Mesothelial cell of epicardium (in vitro differentiated cells): ENCODE measurements at places on chromosomes 2 and 18.

GRCh38 chr2:101617796-101618195 is 79.7 kb upstream of the MAP4K4 start:
- DNase-seq = no peak
- no peaks in the 10 kb centered on the region for H3K36me3 ChIP-seq
- no peaks in the 10 kb centered on the region for H3K27me3 ChIP-seq
- peaks cover 15% of the 10 kb centered on the region for H3K4me1 ChIP-seq

GRCh38 chr18:41073372-41073954 is 881.6 kb upstream of the PIK3C3 start:
- H3K4me1 ChIP-seq = peaks cover 46% of the 10 kb centered on the region
- no peak overlapping the region for H3K27ac ChIP-seq
- H3K27me3 ChIP-seq = no peaks in the 10 kb centered on the region
- no peak overlapping the region for H3K4me3 ChIP-seq
- H3K36me3 ChIP-seq = no peaks in the 10 kb centered on the region

DNA sequence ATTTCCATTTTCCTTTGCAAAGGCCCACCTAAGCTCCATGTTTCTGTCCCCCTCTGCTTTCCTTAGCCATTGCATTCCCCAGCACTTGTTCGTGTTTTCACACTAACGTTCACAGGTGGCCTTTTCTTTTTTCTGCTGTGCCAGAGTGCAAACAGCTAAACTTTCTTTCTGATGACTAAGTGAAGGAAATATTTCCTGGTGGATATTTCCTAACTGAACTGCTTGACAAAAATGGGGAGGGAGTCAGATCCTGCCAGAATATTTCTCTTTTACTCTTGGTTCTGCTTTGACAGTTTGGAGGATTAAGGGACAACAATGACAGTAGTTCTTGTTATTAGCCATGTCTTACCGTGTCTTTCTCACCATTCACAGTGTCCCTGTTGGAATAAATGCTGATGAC is 344.0 kb downstream of the ARHGAP15 start:
- no peaks in the 10 kb centered on the region for H3K36me3 ChIP-seq
- H3K27me3 ChIP-seq = no peaks in the 10 kb centered on the region
- no peak for DNase-seq
- no peak overlapping the region for H3K4me3 ChIP-seq

DNA sequence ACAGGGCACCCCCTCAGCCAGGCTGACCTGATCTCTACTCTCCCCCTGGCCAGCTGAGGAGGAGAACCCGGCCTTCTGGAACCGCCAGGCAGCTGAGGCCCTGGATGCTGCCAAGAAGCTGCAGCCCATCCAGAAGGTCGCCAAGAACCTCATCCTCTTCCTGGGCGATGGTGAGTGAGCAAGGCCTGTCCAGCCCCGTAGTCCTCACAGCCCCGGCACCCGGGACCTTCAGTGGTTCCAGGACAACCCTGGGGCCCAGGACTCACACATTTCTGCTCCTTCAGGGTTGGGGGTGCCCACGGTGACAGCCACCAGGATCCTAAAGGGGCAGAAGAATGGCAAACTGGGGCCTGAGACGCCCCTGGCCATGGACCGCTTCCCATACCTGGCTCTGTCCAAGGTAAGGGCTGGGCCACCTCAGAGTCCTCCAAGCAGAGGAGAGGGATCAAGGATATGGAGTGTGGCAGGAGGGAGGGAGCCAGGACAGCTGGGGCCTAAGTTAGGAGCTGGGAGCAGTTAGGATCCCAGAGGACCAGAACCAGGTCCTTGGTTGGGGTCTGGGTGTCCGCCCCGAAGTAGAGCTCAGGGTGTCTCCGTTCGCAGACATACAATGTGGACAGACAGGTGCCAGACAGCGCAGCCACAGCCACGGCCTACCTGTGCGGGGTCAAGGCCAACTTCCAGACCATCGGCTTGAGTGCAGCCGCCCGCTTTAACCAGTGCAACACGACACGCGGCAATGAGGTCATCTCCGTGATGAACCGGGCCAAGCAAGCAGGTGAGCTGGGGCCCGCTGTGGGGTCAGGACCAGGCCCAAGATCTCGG is 555 bp downstream of the ALPI start:
- H3K4me3 ChIP-seq = no peak overlapping the region
- H3K36me3 ChIP-seq = no peaks in the 10 kb centered on the region
- no peak overlapping the region for H3K27ac ChIP-seq
- H3K4me1 ChIP-seq = peaks cover 5% of the 10 kb centered on the region

DNA sequence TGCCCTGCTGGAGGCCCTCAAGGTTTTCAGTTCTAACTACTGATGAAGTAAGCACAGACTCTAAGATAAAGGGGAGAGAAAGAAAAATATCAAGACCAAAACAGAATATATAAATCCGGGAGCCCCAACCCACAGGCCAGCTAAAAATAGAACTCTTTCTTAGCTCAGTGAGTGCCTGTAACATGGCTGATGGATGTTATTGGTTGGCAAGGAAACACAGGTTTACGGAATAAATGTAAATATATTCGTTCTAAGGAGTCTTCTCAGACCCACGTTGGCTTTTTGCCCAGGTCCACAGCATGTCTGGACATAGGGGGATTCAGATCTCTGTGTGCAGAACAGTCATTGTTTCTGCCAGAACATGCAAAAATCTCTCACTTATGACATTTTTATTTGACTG is 139.0 kb upstream of the SERPINE2 start:
- no peak overlapping the region for H3K4me3 ChIP-seq
- H3K27ac ChIP-seq = peak overlapping the region; percentile 81
- DNase-seq = peak; percentile 31
- H3K36me3 ChIP-seq = no peaks in the 10 kb centered on the region
- H3K27me3 ChIP-seq = no peaks in the 10 kb centered on the region

GRCh38 chr2:148590612-148591011 is 53.9 kb upstream of the EPC2 start:
- no peak overlapping the region for H3K4me3 ChIP-seq
- no peak for DNase-seq
- H3K27me3 ChIP-seq = no peaks in the 10 kb centered on the region
- H3K4me1 ChIP-seq = peaks cover 8% of the 10 kb centered on the region
- H3K27ac ChIP-seq = no peak overlapping the region
- no peaks in the 10 kb centered on the region for H3K36me3 ChIP-seq

DNA sequence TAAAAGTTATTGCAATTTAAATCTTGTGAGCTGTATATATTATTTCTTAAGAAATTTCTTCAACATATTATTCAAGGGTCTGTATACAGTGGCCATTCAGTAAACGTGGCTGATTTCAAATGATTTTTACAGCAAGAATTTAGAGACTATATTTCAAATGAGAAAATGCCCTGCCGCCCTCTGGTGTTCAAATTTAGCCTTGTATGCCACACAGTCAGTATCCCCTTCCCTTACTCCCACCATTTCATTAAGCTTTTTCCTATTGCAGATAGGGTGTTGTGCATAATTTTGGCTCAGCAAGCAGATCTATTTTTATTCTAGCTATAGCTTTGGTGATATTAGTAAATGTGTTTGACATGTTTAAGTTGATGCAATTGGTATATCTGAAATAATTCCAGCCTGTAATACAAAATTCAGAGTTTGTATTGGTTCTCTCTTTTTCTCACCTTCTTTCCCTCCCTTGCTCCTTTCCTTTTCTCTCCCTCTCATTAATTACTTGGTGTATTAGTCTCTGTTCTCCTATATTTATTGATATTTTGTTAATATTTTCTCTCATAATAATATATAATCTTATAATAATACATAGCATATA is 22.8 kb upstream of the SCN7A start:
- peaks cover 3% of the 10 kb centered on the region for H3K27me3 ChIP-seq
- no peaks in the 10 kb centered on the region for H3K36me3 ChIP-seq
- no peak overlapping the region for H3K4me3 ChIP-seq
- DNase-seq = no peak
- no peak overlapping the region for H3K27ac ChIP-seq
- peaks cover 10% of the 10 kb centered on the region for H3K4me1 ChIP-seq

- no peak for DNase-seq
- H3K4me1 ChIP-seq = no peaks in the 10 kb centered on the region
- no peak overlapping the region for H3K27ac ChIP-seq
- H3K36me3 ChIP-seq = no peaks in the 10 kb centered on the region
Measured at GRCh38 chr2:185241556-185241955, 497.0 kb upstream of the FSIP2 start.

GRCh38 chr2:163252199-163252598 is 413.6 kb upstream of the KCNH7 start:
- H3K4me1 ChIP-seq = no peaks in the 10 kb centered on the region
- H3K4me3 ChIP-seq = no peak overlapping the region
- no peaks in the 10 kb centered on the region for H3K27me3 ChIP-seq
- no peak overlapping the region for H3K27ac ChIP-seq
- no peak for DNase-seq
- no peaks in the 10 kb centered on the region for H3K36me3 ChIP-seq

DNA sequence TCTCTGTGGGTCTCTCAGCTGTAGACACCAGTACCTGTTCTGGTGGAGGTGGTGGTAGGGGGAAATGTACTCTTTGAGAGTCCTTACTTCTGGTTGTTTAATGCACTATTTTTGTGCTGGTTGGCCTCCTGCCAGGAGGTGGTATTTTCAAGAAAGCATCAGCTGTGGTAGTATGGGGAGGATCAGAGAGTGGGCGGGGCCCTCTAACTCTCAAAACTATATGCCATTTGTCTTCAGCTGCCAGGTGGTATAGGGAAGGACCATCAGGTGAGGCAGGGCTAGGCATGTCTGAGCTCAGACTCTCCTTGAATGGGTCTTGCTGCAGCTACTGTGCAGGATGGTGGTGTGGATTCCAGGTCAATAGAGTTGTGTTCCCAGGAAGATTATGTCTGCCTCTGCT is 1100.8 kb downstream of the CNTNAP5 start:
- H3K36me3 ChIP-seq = no peaks in the 10 kb centered on the region
- H3K27ac ChIP-seq = no peak overlapping the region
- H3K4me1 ChIP-seq = no peaks in the 10 kb centered on the region
- no peaks in the 10 kb centered on the region for H3K27me3 ChIP-seq
- no peak for DNase-seq

DNA sequence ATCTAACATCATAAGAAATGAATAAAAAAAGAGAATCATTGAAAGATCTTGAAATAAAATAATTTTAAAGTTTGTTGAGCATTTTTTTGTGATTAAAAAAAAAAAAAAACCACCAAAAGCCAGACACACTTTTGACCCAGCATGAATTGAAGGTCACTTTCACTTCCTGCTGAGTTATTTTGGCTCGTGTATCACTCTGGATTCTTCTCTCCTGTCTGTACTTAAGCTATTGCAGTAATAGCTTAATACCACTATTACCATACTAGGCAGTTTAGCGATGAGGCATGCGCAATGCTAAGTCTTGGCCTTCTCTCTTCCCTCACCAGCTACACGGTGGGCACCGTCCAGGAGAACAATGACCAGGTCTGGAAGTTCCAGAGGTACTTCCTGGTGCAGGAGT is 54.5 kb upstream of the SPP2 start:
- H3K4me3 ChIP-seq = no peak overlapping the region
- no peaks in the 10 kb centered on the region for H3K36me3 ChIP-seq
- H3K27me3 ChIP-seq = peaks cover 13% of the 10 kb centered on the region
- peaks cover 13% of the 10 kb centered on the region for H3K4me1 ChIP-seq
- no peak for DNase-seq

GRCh38 chr2:165901620-165902298 is 51.8 kb downstream of the TTC21B start:
- no peak for DNase-seq
- no peak overlapping the region for H3K27ac ChIP-seq
- peaks cover 33% of the 10 kb centered on the region for H3K36me3 ChIP-seq
- H3K4me1 ChIP-seq = peaks cover 10% of the 10 kb centered on the region

DNA sequence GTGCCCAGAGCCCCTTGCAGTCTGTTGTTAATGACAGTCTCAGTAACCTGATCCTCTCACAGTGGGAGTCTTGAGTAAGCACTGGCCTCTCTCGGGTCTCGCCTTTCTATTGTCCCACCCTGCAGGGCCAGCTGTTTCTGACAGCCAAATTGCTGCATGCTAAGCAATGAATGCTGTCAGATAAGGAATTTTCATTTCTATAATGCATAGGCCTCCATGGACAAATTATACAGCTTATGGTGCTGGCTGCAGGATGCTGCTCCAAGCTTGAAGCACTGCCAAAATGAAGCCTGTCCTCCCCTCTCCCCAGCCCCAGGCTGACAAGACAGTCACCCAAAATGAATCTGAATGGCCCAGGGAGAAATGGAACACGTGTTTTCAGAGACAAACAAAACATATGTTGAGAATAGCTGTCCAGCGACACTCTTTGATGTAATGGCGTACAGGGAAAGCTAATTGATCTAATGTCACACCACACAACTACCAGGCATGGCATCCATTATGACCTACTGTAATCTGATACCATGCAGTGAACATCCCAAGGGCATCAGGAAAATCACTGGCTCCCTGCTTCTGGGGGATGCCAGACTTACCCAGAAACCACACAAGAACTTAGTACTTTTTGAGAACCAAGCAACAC is 36.8 kb downstream of the ACVR1 start:
- peak overlapping the region; percentile 4 for H3K4me3 ChIP-seq
- peak overlapping the region; percentile 67 for H3K27ac ChIP-seq
- no peaks in the 10 kb centered on the region for H3K36me3 ChIP-seq

DNA sequence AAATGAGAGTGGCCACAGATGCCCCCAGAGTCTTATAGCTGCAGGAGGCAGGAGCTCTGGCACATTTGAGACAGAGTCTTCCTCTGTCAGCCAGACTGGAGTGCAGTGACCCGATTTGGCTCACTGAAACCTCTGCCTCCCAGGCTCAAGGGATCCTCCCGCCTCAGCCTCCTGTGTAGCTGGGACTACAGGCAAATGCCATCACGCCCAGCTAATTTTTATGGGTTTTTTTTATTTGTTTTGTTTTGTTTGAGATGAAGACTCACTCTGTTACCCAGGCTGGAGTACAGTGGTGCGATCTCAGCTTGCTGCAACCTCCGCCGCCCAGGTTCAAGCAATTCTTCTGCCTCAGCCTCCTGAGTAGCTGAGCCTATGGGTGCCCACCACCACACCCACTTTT is 80.7 kb upstream of the CABLES1 start:
- H3K27me3 ChIP-seq = no peaks in the 10 kb centered on the region
- no peaks in the 10 kb centered on the region for H3K36me3 ChIP-seq
- peaks cover 15% of the 10 kb centered on the region for H3K4me1 ChIP-seq
- no peak for DNase-seq
- peak overlapping the region; percentile 40 for H3K27ac ChIP-seq
- H3K4me3 ChIP-seq = no peak overlapping the region

GRCh38 chr2:10294077-10294476 is 8.6 kb upstream of the HPCAL1 start:
- no peak overlapping the region for H3K27ac ChIP-seq
- H3K4me1 ChIP-seq = peaks cover 5% of the 10 kb centered on the region
- H3K36me3 ChIP-seq = peaks cover 2% of the 10 kb centered on the region
- H3K27me3 ChIP-seq = no peaks in the 10 kb centered on the region
- no peak for DNase-seq

DNA sequence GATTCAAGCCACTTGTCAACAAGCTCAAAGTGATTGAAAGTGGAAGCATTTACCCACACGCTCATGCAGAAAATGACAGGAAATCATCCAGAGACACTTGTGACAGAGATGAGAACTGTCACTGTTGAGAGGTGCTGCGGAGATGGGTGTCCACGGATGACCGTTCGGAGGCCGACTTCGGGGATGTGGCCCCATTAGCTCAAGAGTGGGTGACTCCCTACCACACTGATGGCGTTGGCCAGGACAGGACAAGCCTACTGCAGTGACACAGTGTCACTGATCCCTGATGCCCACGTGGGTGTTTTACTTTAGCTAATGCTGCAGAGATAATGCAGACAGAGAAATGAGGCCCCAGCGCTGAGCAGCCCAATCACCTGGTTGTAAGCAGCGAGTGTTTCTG is 81.5 kb upstream of the YWHAQ start:
- H3K4me1 ChIP-seq = no peaks in the 10 kb centered on the region
- DNase-seq = no peak
- H3K27ac ChIP-seq = no peak overlapping the region
- H3K27me3 ChIP-seq = peaks cover 12% of the 10 kb centered on the region
- H3K36me3 ChIP-seq = no peaks in the 10 kb centered on the region

GRCh38 chr2:219650426-219651248 is 23.2 kb downstream of the SLC4A3 start:
- H3K27ac ChIP-seq = no peak overlapping the region
- peaks cover 1% of the 10 kb centered on the region for H3K4me1 ChIP-seq
- peaks cover under 1% of the 10 kb centered on the region for H3K27me3 ChIP-seq
